ENCODE measurements at places on chromosomes 13 and 19. TPM values are rescaled to one million over a fixed set of nuclear protein-coding genes. Genes with fewer than 3 reads are reported as not detected.
A peak's percentile ranks its signal among the peaks of the same experiment; 100 is the strongest.

The ERICH6B gene
- polyA plus RNA-seq: 1.5 TPM

The HPN gene
- 21.3 TPM for polyA plus RNA-seq

The NPHS1 gene
- 0.37 TPM for polyA plus RNA-seq

The RASL11A gene
- 1.2 TPM for polyA plus RNA-seq

The ZNF837 gene
- polyA plus RNA-seq: 7.6 TPM

The TMEM38A gene
- polyA plus RNA-seq: 41.1 TPM

The CD33 gene
- not detected for polyA plus RNA-seq

The SCEL gene
- polyA plus RNA-seq: not detected

The NBEA gene
- 6.8 TPM for polyA plus RNA-seq

The RXFP2 gene
- polyA plus RNA-seq: not detected

The ZNF208 gene
- not detected for polyA plus RNA-seq

The RNF225 gene
- polyA plus RNA-seq: not detected

The NLRP7 gene
- 0.49 TPM for polyA plus RNA-seq

The PTGIR gene
- polyA plus RNA-seq: not detected

The LIM2 gene
- not detected for polyA plus RNA-seq

The HRC gene
- 184 TPM for polyA plus RNA-seq

The LRRC8E gene
- polyA plus RNA-seq: 1.3 TPM

The NTF4 gene
- 17.0 TPM for polyA plus RNA-seq

GRCh38 chr19:5261156-5261890, 79.3 kb downstream of the PTPRS start:
- no peak overlapping the region for H3K4me3 ChIP-seq
- H3K27me3 ChIP-seq: no peaks in the 10 kb centered on the region
- no peaks in the 10 kb centered on the region for H3K4me1 ChIP-seq
- no peak overlapping the region for H3K27ac ChIP-seq
- peaks cover 28% of the 10 kb centered on the region for H3K36me3 ChIP-seq

- H3K27ac ChIP-seq: no peak overlapping the region
- no peaks in the 10 kb centered on the region for H3K36me3 ChIP-seq
- no peaks in the 10 kb centered on the region for H3K27me3 ChIP-seq
- no peak overlapping the region for H3K4me3 ChIP-seq
- no peak for DNase-seq
- H3K4me1 ChIP-seq: no peaks in the 10 kb centered on the region
These were observed 155.7 kb downstream of the TNFRSF19 start for GRCh38 chr13:23725922-23726321.

GRCh38 chr19:48807590-48808308, 3.1 kb downstream of the BCAT2 start:
- H3K27me3 ChIP-seq: no peaks in the 10 kb centered on the region
- DNase-seq: no peak
- H3K27ac ChIP-seq: no peak overlapping the region
- H3K4me1 ChIP-seq: peaks cover 6% of the 10 kb centered on the region
- H3K4me3 ChIP-seq: no peak overlapping the region

- no peak for DNase-seq
- H3K4me1 ChIP-seq: no peaks in the 10 kb centered on the region
- H3K36me3 ChIP-seq: peaks cover 27% of the 10 kb centered on the region
- H3K27ac ChIP-seq: peak overlapping the region; percentile 18
- no peaks in the 10 kb centered on the region for H3K27me3 ChIP-seq
- H3K4me3 ChIP-seq: no peak overlapping the region
These were observed 15.7 kb upstream of the TIMM44 start for GRCh38 chr19:7959211-7959610.

DNA sequence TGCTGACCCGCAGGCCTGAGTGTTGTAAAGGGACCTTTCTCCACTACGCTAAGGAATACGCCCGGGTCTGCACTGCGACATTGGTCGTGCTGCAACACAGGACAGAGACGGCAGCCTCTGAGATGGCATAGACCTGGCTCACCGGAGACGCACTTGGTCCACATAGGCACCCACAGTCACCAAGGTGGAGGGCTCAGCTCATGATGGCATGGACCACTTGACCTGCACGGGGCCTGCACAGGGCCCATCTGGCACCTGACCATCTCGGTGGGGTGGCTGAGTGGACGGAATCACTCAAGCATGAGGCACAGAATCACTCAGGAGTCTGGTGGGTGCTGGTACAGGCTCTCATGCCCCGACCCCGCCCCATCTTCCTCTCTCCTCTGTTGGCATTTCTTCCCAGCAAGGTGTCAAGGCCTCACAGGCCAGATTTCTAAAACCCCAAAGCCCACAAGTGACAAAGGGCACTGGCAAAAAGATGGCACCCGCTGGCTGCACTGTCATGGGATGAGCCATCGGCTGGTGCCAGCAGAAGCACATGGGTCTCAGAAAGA, 45.9 kb downstream of the TSHZ3 start:
- no peak overlapping the region for H3K27ac ChIP-seq
- no peak overlapping the region for H3K4me3 ChIP-seq
- DNase-seq: no peak
- no peaks in the 10 kb centered on the region for H3K4me1 ChIP-seq
- H3K36me3 ChIP-seq: no peaks in the 10 kb centered on the region

- H3K4me3 ChIP-seq: no peak overlapping the region
- H3K27ac ChIP-seq: no peak overlapping the region
These were observed 419.6 kb downstream of the GPC6 start for GRCh38 chr13:93646245-93646644.

GRCh38 chr19:10858204-10858828, 10.1 kb downstream of the C19orf38 start:
- peak; percentile 53 for DNase-seq
- no peaks in the 10 kb centered on the region for H3K27me3 ChIP-seq
- H3K36me3 ChIP-seq: no peaks in the 10 kb centered on the region

DNA sequence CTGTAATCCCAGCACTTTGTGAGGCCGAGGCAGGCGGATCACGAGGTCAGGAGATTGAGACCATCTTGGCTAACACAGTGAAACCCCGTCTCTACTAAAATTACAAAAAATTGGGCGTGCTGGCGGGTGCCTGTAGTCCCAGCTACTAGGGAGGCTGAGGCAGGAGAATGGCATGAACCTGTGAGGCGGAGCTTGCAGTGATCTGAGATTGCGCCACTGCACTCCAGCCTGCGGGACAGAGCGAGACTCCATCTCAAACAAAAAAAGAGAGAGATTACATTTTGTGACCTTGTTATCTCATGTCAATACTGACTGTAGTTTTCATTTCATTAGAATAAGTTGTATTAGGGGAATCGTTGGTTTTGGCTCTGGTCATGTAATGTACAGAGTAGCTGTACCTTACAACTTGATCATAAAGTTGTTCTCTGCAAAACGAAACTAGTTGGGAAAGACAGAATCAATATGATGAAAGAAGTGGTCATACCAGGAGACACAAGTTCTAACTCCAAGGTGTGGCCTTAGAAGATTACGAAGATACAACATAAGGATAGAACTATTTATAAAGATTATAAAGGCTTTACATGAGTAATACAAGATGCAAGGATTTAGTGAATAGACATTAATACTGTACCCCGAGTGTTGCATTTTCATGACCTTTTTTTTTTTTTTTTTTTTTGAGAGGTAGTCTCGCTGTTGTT, 15.3 kb downstream of the TMEM38A start:
- no peaks in the 10 kb centered on the region for H3K4me1 ChIP-seq
- H3K27me3 ChIP-seq: no peaks in the 10 kb centered on the region
- DNase-seq: no peak
- no peak overlapping the region for H3K4me3 ChIP-seq

DNA sequence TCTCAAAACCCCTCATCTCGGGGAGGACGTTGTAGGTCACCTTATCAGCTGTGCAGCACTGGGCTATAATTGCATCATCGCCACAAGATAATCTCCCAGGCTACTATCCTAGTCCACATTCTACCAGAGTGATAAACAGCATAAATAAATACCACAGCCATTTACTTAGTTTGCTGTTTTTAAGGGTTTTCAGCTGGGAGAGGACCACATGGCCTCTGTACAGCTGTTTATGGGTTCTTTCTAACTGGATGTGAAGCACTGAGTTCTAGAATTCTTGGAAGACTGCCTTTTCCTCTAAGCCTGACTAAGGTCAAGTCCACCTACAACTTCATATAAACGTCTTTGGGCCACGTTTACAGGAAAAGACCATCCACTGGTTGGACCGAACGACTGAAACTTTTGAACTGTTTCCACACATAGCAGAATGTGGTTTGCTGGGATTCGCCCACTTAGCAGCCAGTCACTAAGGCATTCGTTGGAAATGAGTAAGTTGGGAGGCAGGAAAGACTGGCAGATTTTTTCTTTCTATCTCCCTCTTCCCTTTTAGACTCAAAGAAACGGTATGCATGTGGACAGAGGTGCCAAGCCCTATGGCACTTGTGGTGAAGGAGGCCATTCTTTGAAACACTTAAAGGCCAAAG, 752.5 kb upstream of the SGCG start:
- H3K4me1 ChIP-seq: peaks cover 13% of the 10 kb centered on the region
- H3K27ac ChIP-seq: peak overlapping the region; percentile 68
- H3K27me3 ChIP-seq: no peaks in the 10 kb centered on the region
- no peaks in the 10 kb centered on the region for H3K36me3 ChIP-seq
- DNase-seq: peak; percentile 10

DNA sequence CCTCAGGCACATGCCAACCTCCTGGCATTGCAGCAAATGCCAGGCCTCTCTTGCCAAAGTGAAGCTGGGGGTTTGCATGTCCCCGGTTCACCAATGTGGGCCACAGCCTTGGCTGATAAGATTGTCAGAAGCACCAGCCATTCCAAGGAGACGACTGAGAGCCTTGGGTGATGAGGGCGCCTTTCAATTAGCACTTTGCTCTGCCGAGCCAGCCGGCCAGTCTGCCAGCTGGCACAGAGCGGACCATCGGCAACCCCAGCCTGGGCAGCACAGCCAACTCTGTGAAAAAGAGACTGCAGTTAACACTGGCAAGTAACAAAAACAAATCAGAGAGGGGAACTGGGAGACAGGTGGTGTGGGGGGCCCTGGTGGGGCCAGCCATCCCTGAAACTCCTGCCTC, 67.3 kb downstream of the EFNB2 start:
- peaks cover 31% of the 10 kb centered on the region for H3K4me1 ChIP-seq
- no peak overlapping the region for H3K27ac ChIP-seq
- no peaks in the 10 kb centered on the region for H3K27me3 ChIP-seq
- H3K4me3 ChIP-seq: no peak overlapping the region

- H3K27me3 ChIP-seq: no peaks in the 10 kb centered on the region
- peak; percentile 43 for DNase-seq
- H3K4me1 ChIP-seq: no peaks in the 10 kb centered on the region
These were observed 19.6 kb upstream of the B3GNT3 start for GRCh38 chr19:17775245-17775927.

DNA sequence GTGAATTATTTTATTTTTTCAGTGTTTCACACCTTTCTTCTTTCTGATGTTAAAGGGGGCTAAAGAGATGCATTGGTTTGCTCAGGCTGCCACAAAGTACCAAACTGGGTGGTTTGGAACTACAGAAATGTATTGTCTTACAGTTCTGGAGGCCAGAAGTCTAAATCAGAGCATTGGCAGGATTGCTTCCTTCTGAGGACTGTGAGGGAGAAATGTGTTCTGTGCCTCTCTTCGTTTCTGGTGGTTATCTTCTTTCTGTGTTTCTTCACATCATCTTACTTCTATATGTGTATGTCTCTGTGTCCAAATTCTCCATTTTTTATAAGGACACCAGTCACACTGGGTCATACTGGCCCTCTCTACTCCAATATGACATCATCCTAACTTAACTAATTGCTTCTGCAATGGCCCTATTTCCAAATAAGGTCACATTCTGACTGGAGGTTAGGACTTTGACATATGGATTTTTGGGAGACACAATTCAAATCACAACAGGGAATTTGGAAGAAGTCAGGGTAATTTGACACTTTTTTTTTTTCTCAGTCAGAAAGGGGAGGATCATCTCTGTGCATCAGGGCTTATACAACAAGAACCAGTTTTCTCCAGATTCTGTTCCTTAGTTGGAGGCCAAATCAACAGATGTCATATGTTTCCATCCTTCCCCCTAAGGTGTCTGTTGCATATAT, 188.2 kb downstream of the KCNRG start:
- H3K27me3 ChIP-seq: no peaks in the 10 kb centered on the region
- H3K4me1 ChIP-seq: peaks cover 12% of the 10 kb centered on the region
- no peak overlapping the region for H3K27ac ChIP-seq
- no peak for DNase-seq

- H3K36me3 ChIP-seq: no peaks in the 10 kb centered on the region
- DNase-seq: no peak
- no peaks in the 10 kb centered on the region for H3K4me1 ChIP-seq
These were observed 904 bp upstream of the ARHGAP33 start for GRCh38 chr19:35774274-35775045.

DNA sequence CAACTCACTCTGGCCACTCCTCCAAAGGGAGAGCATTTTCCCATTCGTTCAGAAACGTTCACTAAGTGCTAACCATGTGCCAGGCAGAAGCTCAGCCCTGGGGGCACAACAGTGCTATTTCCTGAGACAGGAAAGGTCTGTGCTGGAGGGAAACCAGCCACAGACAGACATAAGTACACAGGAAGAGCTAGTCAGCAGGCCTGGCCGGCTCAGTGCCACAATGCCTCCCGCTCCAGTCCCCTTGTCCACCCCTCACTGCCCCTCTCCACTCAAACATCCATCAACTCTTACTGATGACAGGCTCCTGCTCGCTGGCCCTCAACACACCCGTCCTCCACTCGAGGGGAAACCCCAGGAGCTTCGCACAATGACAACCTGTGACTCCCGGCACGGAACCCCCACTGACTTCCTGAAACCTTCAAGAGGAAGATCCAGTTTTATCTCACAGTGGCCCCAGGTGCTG, 11.3 kb upstream of the PLA2G4C start:
- no peaks in the 10 kb centered on the region for H3K27me3 ChIP-seq
- peak; percentile 33 for DNase-seq
- H3K4me1 ChIP-seq: no peaks in the 10 kb centered on the region
- H3K4me3 ChIP-seq: no peak overlapping the region
- H3K27ac ChIP-seq: no peak overlapping the region
- no peaks in the 10 kb centered on the region for H3K36me3 ChIP-seq

- no peak for DNase-seq
- H3K4me3 ChIP-seq: no peak overlapping the region
- no peaks in the 10 kb centered on the region for H3K27me3 ChIP-seq
- no peaks in the 10 kb centered on the region for H3K36me3 ChIP-seq
- no peaks in the 10 kb centered on the region for H3K4me1 ChIP-seq
These were observed 32.5 kb downstream of the DLEU7 start for GRCh38 chr13:50810998-50811397.

- no peak overlapping the region for H3K4me3 ChIP-seq
- no peak overlapping the region for H3K27ac ChIP-seq
- peaks cover 7% of the 10 kb centered on the region for H3K4me1 ChIP-seq
- H3K27me3 ChIP-seq: no peaks in the 10 kb centered on the region
- no peak for DNase-seq
These were observed 33.7 kb downstream of the COL4A1 start for GRCh38 chr13:110273254-110273653.
